ENCODE measurements at places on chromosomes 6 and 20.

GRCh38 chr6:16752206-16752866, 8.9 kb downstream of the ATXN1 start:
- peaks cover 23% of the 10 kb centered on the region for H3K27me3 ChIP-seq
- no peaks in the 10 kb centered on the region for H3K4me1 ChIP-seq
- no peak overlapping the region for H3K27ac ChIP-seq
- no peaks in the 10 kb centered on the region for H3K36me3 ChIP-seq
- no peak overlapping the region for H3K4me3 ChIP-seq

GRCh38 chr6:159089909-159090308, 45.1 kb upstream of the TAGAP start:
- no peak for DNase-seq
- H3K27ac ChIP-seq: no peak overlapping the region
- H3K36me3 ChIP-seq: no peaks in the 10 kb centered on the region
- no peak overlapping the region for H3K4me3 ChIP-seq

DNA sequence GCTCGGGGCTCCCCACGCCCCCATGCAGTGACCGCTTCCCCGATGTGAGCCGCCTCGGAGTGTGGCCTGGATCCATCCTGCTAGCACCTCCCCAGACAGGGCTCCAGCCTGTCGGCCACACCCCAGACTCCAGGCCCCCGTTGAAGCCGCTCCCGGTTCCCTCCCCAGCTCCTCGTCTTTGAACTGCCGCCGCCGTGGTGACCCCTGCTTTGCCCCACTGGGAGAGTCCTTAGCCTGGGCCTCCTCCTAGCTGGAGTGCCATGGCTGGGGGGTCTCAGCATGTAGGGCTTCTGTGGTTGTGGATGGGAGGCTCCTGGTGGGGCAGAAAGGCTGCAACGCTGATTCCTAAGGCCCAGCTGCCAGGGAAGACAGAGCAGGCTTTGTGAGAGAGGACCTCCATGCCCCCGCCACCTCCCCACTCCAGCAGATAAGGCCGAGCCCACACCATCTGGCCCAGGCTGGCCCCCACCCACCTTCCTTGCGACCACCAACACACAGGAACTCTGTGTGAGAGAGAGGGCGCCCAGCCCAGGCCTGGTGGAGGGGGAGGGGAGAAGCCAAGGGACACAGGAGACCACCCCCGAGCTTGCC, 11.4 kb downstream of the FOXS1 start:
- no peak overlapping the region for H3K27ac ChIP-seq
- H3K4me3 ChIP-seq: no peak overlapping the region
- H3K36me3 ChIP-seq: no peaks in the 10 kb centered on the region
- no peaks in the 10 kb centered on the region for H3K4me1 ChIP-seq
- no peak for DNase-seq
- no peaks in the 10 kb centered on the region for H3K27me3 ChIP-seq

DNA sequence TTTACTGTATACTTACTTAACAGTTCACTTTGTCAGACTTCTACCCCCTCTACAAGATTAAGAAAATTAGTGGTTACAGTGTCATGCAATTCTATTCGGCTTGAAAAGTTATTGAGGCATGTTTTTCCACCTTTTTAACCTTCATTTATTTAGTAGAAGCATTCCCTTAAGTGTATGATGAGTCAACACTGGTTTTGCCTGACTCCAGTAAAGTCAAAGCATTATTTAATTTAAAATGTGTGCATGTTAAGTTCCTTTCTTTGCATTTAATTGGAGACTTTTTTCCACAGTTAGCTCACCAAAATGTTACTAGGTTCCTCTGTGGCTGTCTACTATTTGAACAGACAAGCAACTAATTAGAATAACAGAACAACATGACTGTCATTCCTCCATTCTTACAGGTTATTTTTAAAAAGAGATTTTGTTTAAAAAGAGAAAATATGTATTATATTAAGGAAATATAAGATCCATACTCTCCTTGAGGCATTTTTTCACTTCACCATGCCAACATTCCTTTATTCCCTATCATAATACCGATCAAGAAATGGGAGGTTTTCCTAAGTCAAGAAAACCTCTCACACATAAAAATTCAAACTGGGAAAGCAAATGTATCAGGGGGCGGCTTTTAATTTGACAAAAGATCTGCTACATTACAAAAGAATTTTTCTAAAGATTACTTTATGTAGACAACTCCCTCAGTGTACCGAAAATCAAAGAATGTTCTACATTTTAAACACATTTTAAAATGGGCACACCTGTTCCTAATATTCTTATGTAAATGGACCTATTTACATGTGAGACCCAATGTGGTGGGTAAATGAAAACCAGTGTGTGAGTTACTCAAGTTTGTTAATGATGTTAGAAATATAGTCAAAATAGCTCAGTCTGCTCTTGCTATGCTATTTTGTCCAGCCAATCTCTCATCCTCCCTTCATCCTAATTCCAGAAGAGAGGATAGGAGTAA, 361.2 kb downstream of the UTRN start:
- peaks cover 21% of the 10 kb centered on the region for H3K4me1 ChIP-seq
- no peak overlapping the region for H3K27ac ChIP-seq
- H3K36me3 ChIP-seq: peaks cover 18% of the 10 kb centered on the region
- no peak overlapping the region for H3K4me3 ChIP-seq
- DNase-seq: no peak

- DNase-seq: no peak
- H3K4me1 ChIP-seq: peaks cover 3% of the 10 kb centered on the region
- no peak overlapping the region for H3K27ac ChIP-seq
- H3K27me3 ChIP-seq: no peaks in the 10 kb centered on the region
- H3K36me3 ChIP-seq: no peaks in the 10 kb centered on the region
- no peak overlapping the region for H3K4me3 ChIP-seq
Observed at GRCh38 chr6:153963352-153963751, 75.7 kb upstream of the OPRM1 start.

DNA sequence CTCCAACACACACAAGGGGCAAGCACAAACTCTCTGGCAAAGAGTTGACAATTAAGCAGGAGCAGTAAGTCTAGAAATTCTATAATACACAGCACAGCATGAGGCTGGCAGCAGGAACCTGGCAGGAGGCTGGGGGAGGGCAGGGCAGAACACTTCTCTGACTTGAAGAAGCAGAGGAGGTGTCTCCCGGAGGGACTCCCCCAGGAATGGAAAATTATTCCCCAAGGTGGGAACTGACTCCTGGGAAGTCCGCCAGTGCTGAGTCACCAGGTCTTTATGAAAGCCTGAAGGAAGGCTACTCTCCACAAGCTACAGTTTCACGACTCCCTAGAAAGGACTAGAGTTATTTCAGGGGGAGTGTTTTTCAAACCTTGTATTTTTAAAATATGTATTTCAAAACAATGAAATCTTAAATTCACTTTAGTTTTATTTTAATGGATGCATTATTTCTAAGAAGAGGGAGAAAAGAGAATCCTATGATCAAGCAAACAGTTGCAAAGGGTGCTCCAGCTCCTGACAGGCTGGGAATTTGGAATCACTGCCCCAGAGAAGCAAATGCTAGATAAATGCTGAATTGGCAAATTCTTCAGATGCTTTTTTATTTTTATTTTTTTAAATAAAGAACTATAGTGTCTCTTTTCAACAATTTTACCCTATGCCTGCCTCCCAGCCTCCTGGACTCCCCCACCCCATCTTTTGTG, 192.8 kb downstream of the LY86 start:
- peaks cover 13% of the 10 kb centered on the region for H3K27me3 ChIP-seq
- H3K4me3 ChIP-seq: no peak overlapping the region
- no peak for DNase-seq
- no peaks in the 10 kb centered on the region for H3K4me1 ChIP-seq
- no peak overlapping the region for H3K27ac ChIP-seq

DNA sequence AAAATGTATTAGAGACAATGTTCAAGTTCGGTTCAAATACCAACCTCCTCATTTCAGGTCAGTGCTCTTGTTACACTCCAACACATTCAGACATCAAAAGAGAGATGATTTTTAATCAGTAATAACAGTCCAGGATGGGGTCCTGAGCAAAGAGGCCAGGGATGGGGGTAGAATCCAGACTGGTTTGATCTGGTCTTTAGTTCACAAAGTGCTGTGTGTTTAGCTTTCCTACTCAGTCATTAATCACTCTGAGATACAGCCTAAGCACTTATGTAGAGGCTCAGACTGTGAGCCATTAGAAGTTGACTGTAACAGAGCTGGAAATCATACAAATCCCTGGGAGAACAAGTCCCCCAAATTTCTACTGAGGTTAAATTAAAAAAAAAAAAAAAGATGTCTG, 241.6 kb downstream of the PTPRK start:
- no peak for DNase-seq
- peaks cover 7% of the 10 kb centered on the region for H3K4me1 ChIP-seq
- no peaks in the 10 kb centered on the region for H3K36me3 ChIP-seq
- H3K27me3 ChIP-seq: no peaks in the 10 kb centered on the region
- H3K27ac ChIP-seq: no peak overlapping the region

DNA sequence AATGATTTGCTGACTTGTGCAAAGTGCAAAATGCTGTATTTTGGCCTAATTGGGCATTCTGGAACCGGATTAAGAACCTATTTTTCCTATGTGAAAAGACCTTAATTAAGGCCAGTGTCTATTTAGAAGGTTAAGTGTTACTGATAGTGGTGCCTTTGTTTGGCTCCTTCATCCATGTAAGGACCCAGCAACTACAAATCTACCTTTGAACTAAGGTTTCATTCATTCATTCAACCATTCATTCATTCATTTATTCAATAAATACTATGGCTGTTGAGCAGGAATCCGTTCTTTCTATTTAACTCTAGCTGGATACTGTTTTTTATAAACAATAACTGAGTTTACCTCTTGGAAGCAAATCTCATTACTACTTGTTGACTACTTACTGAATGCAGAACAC, 33.6 kb downstream of the MAPK14 start:
- peaks cover 18% of the 10 kb centered on the region for H3K36me3 ChIP-seq
- H3K4me1 ChIP-seq: peaks cover 22% of the 10 kb centered on the region
- H3K27ac ChIP-seq: no peak overlapping the region
- DNase-seq: no peak
- H3K27me3 ChIP-seq: no peaks in the 10 kb centered on the region
- H3K4me3 ChIP-seq: no peak overlapping the region

Measured in naive B cell (primary cell).